ENCODE measurements at places on chromosomes 13 and 19.

- DNase-seq, result no peak
These were observed 17.7 kb downstream of the LSM14A start for GRCh38 chr19:34189917-34190425.

DNA sequence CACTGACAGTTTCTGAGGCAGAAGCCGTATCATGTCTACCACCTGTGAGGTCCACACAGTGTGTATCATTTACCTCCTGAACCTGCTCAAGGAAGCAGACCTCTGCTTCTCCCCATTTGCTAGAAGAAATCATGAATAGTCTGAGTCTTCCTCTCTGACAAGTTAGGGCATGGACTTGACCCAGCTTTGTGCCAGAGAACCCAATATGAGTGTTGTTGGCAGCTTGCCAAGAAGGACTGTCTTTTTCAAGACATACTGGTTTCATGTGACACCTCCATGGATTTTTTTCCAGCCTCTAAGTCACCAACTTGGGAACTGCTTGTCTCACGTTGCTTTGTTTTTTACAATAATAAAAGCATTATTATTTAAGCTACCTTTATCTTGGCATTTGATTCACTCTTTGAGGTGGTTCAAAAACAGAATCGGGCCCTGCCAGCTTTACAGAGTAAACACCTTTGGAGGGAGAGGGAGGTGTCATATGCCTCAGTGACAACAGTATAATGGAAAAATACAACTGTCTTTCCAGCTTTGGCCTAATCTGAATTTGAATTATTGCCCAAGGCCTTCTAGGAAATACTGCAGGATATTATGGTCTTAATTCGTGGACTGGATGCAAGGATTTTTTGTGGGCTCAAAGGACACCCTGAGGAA is 9.6 kb downstream of the ZNF211 start:
- no peak for DNase-seq

- peak; percentile 51 for DNase-seq
These were observed 89.4 kb upstream of the RAP2A start for GRCh38 chr13:97344265-97345175.

DNA sequence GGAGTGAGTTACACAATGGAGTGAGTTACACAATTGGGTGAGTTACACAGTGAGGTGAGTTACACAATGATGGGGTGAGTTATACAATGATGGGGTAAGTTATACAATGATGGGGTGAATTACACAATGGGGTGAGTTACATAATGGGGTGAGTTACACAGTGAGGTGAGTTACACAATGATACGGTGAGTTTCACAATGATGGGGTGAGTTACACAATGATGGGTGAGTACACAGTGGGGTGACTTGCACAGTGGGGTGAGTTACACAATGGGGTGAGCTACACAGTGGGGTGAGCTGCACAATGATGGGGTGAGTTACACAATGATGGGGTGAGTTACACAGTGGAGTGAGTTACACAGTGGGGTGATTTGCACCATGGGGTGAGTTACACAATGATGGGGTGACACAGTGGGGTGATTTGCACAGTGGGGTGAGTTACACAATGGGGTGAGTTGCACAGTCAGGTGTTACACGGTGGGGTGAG is 52.5 kb upstream of the GAS6 start:
- DNase-seq, result no peak

DNA sequence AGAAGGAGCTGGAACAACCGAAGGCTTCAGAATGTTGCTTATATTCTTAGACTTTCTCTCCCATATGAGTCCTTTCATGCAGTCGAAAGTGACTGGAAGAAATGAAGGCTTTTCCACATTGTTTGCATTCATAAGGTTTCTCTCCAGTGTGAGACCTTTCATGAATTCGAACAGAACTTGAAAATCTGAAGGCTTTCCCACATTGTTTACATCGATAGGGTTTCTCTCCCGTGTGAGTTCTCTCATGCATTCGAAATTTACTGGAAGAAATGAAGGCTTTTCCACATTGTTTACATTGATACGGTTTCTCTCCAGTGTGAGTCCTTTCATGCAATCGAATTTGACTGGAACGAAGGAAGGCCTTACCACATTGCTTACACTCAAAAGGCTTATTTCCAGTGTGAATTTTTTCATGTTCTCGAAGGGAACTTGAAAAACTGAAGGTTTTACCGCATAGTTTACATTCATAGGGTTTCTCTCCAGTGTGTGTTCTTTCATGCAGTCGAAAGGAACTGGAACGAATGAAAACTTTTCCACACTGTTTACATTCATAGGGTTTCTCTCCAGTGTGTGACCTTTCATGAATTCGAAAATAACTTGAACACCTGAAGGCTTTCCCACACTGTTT is 21.5 kb downstream of the ZNF14 start:
- no peak for DNase-seq

DNA sequence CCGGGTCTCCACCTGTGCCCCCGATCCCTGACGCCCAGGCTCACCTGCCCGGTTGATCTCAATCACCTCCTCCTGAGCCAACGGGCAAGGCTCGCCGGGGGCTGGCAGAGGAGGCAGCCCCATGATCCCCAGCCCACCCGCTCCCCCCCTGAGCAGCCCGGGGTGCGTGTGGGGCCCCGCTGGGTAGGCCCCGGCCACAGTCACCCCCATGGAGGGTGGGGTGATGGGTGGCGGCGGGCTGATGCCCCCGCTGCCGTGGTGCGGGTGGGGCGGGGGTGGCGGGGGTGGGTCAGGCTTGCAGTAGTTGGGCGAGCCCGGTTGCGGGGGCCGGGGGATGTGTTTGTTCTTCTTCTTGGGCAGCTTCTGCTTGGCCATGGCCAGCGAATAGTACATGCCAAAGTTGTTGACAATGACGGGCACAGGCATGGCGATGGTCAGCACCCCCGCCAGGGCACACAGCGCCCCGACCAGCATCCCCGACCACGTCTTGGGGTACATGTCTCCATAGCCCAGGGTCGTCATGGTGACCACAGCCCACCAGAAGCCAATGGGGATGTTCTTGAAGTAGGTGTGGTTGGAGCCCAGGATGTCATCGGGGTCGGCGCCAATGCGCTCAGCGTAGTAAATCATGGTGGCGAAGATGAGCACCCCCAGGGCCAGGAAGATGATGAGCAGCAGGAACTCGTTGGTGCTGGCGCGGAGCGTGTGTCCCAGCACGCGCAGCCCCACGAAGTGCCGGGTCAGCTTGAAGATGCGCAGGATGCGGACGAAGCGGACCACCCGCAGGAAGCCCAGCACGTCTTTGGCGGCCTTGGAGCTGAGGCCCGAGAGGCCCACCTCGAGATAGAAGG is 6.0 kb downstream of the KCNC3 start:
- DNase-seq, result no peak

DNA sequence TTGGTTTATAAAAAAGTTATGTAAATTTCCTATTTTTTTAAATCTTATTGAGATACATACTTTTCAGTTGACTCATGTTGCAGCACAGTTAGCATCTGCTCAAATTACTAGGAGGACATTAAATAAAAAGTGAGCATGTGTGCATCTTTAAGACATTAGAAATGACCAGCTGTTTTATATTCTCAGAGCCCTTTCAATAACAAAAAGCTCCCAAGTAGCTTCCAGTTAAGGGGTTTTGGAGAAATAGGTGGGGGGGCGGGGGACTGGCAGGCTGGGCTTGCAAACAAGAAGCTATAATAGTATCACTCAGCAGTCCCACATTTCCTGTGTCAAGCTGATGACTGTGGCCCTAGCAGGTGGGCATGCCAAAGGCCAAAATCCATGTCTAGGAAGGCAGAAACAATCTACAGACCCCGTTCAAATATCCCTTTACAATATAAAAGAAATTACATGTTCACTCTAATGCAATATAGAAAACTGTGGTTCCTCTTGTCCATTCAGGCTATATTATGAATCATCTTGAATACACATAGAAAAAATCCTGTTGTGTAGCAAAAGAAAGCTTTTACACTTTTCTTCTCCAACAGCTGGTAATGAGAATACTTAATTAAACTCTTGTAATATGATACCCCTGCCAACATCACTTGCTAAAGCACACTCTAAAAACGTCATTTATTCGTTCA is 1713.2 kb upstream of the SLC10A2 start:
- no peak for DNase-seq

- DNase-seq, result no peak
These were observed 610.7 kb downstream of the SLITRK5 start for GRCh38 chr13:88281841-88282240.

DNA sequence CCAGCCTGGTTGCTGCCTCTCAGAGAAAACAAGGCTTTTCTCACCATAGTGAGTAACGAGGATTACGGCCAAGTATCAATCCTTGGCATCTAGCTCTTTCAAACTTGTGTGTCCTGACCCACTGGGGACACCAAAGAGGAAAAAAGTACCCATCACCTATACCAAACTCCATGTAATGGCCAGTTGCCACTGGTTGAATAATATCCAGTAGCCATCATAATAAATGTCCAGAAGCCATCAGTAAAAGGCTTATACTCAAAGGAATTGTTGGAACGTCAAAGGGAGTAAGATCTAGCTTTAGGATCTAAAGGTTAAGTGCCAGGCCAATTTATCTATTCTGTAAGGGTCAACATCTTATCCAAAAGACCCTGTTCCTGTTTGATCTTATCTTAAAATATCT is 91.1 kb downstream of the PTPRS start:
- no peak for DNase-seq

GRCh38 chr19:18699403-18700054 is 16.0 kb downstream of the CRTC1 start:
- no peak for DNase-seq

GRCh38 chr13:94558716-94559115 is 37.2 kb downstream of the TGDS start:
- DNase-seq, result no peak

- DNase-seq, result no peak
These were observed 22.1 kb upstream of the MTIF3 start for GRCh38 chr13:27472441-27472840.

GRCh38 chr13:111278258-111278657 is 42.2 kb upstream of the TEX29 start:
- DNase-seq, result no peak

DNA sequence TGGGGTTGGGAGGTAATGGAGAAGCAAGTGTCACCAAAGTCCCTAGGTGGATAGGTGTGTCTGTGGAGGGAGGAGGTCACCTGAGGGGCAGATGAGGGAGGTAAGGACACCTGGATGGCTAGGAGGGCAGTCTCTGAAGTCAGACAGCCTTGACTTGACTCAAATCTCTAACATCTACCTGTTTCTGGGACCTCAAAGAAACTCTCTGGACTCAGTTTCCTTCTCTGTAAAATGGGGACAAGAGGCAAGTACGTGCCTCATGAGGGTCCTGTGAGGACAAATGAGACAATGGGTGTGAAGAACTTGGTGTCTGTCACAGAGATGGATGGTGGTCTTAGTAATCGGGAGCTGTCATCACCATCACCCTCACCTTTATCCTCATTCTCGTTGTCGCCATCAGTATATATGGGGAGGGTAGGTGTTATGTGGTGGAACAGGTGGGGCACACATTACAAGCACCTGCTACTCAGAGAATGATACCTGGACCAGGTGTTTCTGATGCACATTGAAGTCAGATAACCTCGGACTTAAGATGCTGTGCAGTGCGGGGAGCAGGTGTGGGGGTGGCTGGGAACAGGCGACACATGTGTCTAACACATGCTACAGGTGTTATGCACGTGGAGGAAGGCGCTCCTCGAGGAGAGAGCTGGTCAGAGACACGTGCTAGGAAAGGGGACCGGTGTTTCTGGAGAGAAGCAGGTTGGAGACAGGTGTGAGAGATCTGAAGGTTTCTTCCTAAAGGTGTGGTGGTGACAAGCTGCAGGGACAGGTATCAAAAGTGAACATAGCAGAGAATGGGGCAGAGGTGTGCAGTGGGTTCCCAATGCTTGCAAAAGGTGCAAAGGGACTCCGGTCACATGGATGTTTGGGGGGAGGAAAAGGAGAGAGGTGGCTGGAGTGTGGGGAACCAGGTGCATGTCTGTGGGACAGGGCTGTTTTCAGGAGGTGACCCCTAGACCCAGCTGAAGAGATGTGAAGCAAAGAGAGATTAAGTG is 3.8 kb downstream of the ERFL start:
- DNase-seq, result no peak

DNA sequence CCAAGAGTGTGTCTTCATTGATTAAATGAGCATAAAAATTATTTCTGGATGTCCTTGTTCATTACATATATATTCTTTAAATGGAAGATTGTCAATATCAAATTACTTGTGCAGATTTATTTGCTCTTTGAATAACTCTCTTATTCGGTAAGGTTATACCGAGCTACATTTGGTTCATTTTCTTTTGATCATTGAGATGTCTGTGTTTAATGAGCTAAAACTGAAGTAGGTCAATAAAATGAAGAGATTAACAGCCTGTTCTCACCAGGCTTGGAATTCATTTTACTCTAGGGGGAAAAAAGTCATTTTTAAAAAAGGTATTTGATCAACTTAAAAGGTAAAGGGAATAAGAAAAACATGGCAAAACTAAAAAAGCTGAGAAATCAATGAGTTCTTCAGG is 10.6 kb downstream of the GPC5 start:
- DNase-seq, result no peak

DNA sequence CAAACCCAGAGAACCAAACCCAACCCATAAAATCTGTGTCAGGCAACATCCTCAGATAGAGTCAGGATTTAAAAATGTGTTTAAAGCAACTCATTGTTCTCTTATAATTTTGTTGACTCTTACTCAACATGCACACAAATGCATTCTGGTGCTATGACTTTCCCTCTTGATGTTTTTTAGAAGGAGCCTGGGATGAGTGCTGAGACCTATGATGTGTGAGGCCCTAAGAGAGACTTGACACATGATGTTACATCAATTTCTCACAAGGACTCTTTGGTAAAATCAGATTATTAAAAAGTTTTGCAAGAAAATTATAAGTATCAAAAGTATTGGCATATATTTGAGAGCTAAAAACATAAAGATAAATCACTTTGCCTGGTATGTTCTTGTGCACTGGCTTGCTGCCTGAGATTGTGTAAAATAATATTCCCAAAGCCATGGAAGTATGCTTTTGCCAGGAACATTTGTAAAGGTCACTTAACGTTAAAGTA is 173.9 kb downstream of the DCLK1 start:
- DNase-seq, result no peak

- peak; percentile 51 for DNase-seq
These were observed 11.5 kb upstream of the CNFN start for GRCh38 chr19:42401365-42402303.

- DNase-seq, result no peak
These were observed 34.9 kb upstream of the METTL21C start for GRCh38 chr13:102729560-102730270.

GRCh38 chr19:55173714-55174409 is 6.2 kb downstream of the SYT5 start:
- no peak for DNase-seq

DNA sequence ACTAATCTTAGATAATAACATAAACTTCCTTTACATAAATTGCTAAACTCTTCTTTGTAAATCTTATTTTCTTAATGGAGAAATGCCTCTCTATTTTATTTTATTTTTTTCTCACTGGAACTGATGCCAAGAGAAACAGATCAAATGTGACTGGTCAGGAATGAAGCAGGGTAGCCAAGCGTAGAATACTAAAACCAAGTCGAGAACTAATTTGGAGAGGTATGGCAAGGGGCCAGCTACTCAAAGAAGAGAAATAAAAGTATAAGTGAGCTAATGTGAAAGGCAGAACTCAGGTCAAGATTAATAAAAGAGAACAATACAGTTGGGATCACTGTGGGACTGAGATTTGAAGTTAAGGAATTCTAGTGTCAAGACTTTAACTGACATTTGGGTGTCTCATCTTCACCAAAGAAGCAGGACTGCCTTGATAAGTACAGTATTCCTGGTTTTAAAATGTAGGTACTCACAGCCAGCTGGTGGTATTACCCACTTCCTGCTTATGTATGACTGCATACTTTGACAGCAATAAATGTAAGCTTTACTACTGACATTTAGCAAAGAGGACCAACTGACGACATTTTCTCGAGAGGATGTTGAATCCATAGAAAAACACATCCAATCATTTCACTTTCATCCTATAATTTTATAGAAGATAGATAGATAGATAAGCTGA is 1192.2 kb downstream of the EFNB2 start:
- no peak for DNase-seq

GRCh38 chr19:41785653-41786052 is 10.7 kb upstream of the CEACAM3 start:
- peak; percentile 77 for DNase-seq
